ENCODE measurements at places on chromosomes 4 and X. TPM values are rescaled to one million over a fixed set of nuclear protein-coding genes. Genes with fewer than 3 reads are reported as not detected.

DNA sequence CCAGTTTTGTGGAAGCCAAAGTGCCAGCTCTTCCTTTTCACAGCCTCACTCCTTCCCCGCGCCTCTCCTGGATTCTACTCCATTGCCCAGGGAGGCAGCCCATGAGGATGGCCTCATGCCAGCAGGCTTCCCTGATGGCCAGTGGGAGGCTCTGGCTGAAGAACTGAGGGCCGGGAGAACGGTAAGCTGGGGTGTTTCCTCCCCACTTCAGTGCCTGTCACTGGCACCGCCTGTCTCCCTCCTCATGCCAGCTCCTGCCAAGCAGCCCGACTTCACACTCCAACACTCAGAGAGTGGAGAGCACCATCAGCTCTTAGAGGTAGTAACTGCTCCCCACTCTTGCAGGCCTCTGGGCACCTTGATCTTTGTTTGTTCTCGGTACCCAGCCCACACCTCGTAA lies 46.9 kb upstream of the STIM2 start:
- no peak for DNase-seq

DNA sequence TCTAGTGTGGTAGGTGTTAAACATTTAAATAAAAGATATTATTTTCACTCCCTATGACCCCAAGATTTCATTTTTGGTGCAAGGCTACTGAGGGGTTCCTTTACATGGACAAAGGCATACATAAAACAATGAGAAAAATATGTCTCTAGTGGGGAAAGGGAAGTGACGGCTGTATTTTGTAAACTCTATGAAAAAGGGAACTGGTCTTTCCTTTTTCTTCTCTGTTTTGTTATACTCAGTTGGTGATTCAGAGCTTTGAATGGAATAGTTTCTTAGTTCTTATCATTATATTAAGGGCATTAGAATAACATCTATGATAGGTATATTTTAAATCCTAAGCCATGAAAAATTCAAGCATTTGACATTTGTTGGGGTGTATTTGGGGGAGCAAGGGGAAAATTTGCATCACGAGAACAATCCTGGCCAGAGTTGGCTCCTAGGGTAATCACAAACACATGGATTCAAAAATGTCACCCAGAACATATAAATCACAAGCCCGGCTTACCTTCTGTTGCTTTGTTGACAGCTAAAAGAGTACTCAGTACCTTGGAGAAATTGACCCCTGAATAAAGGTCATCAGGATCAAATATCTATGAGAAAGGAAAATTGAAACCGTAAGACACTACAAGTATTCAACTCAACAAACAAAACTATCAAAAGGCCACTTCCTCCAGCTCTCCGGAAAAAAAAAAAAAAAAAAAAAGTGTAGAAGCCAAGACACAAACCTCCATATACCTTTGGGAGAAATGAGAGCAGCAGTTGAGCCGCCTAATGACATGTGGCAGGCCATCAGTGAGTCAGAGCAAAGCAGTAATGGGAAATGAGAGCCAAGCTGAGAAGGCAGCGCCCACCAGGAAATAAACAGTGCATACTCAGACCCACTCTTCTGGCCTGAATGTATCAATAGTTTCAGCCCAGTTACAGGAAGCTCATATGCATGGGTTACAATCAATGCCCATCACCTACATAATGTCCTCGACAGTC lies 33.4 kb downstream of the ARHGEF6 start:
- no peak for DNase-seq

- no peak for DNase-seq
These were observed at the start of gene GDPD2 for GRCh38 chrX:70422851-70423341. Gene GDPD2, plus strand, starts transcription at chrX:70423314. Its CDS starts 1,671 bp downstream, at chrX:70424985.

DNA sequence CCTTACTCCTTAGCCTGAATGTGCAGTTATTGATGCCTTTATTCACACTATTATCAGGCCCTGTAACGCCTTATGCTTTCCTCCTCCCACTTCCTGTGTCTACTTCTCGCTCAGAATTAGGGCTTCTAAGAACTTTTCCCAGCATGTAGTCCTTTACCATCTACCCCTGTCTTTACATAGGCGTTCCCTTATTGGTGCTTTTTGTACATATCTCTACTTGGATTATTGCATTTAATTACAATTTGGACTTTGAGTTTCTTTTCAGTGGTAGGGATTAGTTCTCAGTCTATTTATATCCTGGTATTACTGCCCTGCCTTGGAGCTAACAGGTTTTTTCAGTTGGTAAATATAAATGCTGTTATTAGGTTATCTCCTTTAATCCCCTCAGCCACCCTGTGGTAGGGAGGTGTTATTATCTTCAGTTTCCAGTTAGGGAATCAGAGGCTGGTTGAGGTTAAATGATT lies 84.0 kb downstream of the RBPJ start:
- DNase-seq, result no peak

DNA sequence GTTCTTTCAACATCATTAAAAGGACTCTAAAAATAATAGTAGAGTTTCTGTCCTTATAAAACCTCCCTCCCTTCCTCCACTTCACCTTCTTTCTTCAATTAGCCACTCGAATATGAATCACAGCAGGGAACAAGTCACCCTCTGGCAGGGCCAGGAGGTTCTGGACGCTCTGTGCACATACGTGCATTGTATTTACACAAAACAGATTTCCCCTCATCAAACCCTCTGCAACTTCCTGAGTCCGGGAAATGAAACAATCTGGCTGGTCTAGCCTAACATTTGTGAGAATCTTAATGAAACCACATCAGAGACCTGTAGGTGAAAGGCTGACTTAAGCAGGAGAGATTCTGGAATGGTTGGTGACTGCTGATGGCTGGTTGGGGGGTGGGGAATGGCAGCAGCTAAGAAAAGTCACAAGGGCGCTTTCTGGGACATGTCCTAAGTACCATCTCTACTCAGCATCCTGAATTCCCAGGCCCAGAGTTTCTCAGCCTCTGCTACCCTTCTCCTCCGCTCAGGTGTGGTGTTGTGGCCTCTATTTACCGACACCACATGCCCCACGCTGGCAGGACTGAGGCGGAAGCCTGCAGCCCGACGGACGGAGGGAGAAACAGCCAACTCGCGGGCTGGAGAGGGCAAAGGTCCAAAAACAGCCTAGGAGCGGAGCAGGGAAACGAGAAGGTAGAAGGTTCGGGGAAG lies 1.0 kb downstream of the ZDHHC9 start:
- no peak for DNase-seq

- no peak for DNase-seq
These were observed 772.9 kb upstream of the SLIT2 start for GRCh38 chr4:19478791-19479190.

DNA sequence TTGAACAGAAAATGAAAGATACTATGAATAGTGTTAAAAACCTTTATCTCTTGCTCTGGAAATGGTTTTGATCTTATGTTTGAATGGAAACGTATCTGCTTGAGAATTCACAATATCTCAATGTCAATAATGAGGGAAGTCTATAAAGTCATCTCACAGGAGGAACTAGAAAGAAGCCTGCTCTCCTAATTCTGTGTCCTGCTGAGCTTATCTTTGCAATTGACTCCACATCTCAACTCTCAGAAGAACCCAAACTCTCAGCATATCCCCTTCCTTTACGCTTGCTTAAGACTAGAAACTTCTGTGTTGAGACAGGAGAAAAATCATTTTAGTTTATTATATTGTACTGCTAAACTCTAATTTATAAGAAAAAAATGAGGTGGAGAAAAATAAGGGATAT lies 8.3 kb upstream of the PF4V1 start:
- DNase-seq, result no peak

GRCh38 chr4:8211737-8212581 lies 12.9 kb downstream of the SH3TC1 start:
- no peak for DNase-seq

DNA sequence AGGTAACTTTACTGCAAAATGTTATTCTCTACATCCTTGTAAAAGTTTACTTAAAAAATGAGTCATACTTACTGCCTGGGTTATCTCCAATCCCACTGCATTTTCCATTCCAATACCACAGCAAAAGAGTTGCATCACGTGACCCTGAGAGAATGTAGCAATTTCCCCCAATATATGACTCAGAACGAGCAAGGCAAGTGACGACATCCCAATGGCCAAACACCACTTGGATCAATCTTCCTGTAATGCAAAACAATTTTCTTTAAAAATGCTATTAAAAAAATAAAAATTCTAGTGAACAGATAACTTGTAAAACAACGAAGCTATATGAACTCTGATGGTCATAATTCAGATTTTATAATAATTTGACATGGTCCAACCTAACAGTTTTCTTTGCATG lies 224.3 kb downstream of the DCLK2 start:
- peak; percentile 64 for DNase-seq

DNA sequence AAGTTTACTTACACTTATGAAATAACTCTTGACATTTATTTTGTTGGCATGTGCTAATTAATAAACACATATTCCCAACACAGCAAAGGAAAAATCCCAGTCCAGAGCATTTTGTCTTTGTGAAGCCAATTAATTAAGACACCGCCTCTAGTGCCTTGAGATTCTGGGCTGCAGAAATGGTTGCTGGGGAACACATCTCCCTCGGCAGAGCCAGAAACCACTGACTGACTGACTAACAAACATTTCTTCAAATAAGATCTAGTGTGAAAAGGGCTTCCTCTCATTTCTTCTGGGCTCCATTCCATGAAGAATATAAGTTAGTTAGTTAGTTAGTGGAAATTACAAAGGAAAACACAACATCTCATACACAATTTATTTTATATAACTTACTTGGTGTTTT lies 28.4 kb upstream of the NAP1L5 start:
- no peak for DNase-seq

DNA sequence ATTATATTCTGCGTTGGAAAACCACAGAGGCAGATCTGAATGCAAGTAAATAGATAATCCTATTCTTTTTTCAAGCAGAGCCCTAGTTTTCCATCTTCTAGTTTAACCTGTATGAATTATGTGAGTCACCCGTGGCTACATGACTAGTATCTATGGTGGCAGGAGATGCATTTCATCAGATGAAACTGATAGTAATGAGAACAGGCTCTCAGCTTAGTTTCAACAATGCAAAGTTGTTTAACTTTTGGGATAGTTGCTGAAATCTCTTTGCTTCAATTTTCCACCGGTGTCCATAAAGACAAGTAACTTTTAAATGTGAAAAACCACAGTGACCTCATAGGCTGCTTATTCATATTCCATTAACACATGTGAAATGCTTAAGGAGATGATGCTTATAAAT lies 1317.4 kb upstream of the TENM3 start:
- no peak for DNase-seq

- DNase-seq, result no peak
These were observed 24.9 kb upstream of the DCHS2 start for GRCh38 chr4:154516318-154517029.

GRCh38 chr4:92618968-92619367 lies 315.2 kb downstream of the GRID2 start:
- DNase-seq, result peak; percentile 4

DNA sequence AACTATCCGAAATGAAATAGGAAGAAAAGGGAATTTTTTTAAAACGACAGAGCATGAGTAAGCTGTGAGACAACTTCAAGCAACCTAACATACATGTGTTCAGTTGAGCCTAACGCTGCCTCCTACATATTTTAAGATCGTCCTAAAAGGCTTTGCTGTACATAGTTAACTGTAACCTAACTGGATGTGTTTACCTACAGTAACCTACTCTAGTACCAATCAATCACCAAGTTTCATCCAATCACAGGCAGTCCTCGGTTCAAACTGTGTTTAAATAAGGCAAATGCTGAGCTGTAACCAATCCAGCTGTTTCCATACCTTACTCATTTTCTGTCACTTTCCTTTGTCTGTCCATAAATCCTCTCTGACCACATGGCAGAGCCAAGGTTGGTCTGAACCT lies 17.1 kb downstream of the RCHY1 start:
- DNase-seq, result no peak

DNA sequence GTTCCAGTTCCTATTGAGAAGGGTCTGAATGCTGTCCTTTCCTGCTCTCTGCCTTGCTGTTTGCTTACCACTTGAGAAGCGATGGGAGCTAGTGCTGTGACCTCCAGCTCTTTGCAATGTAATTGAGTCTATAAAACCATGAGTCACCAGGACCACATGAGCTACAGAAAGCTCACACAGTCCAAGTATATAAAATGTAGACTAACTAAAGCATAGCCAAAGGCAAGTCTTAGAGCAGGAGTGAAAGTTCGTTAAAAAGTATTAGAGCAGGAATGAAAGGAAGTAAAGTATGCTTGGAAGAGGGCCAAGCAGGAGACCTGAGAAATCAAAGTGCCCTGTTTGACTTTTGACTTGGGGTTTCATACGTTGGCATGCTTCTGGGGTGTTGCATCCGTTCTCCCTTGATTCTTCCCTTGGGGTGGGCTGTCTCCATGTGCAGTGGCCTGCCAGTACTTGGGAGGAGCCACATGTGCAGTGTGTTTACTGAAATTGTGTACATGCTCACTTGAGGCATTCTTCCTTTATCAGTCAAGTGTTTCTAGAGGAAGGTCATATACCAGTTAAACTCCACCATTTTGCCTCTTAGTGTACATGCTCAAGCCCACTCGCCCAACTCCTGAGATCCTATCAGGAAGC lies 71.3 kb upstream of the KIT start:
- peak; percentile 4 for DNase-seq

DNA sequence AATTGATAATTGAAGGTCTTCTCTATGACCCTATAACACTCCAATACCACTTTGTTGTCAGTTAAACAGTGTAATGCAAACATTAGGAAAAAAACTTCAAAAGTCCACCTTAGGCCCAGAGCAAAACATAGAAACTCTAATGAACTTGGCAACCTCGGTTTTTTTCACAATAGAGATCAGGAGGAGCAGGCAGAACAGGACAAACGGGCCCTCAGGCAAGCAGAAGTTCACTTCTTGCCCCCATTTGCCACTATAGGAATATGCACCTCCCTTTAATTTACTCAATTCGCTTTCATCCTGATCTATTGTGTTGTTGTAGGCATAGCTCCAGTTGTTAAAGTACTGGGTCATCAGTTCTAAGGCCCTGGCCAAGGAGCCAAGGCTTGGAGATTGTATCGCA lies 18.2 kb downstream of the ACOX3 start:
- no peak for DNase-seq

DNA sequence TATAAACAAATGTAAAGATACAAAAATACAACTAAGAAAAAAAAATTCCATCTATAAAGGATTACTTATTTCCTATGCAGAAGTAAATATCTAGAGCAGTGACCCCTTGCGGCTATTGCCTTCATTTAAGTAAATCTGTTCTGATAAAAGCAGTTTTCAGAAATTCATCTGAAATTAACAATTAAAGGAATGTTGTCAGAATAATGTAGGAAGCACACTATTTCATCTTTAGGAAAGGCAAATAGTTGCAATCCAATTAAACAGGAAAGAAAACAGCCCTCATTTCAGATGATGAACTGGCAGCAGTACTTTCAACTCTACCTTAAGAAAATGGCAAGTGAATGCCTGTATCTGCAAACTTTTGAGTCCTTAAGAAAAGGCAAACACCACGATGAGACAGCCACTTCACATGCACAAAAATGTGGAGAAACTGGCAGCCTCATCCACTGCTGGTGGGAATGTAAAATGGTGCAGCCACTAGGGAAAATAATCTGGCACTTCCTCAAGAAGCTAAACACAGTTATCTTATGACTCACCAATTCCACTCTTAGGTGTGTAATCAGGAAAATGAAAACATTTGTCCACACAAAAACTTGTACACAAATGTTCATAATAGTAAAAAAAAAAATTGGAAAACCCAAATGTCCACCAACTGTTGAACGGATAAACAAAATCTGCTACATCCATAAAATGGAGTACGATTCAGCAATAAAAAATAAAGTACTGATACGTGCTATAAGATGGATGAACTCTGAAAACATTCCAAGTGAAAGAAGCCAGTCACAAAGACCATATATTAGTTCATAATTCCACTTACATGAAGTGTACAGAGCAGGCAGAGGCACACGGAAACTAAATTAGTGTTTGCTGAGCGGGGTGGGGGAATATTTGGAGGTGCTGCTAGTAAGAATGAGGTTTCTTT lies 2.0 kb upstream of the THAP9 start:
- DNase-seq, result peak; percentile 59

The IL13RA2 gene
- not detected for polyA plus RNA-seq

The DNAJB14 gene
- polyA plus RNA-seq, result 33.6 TPM

The CPE gene
- polyA plus RNA-seq, result 1.9 TPM

The F8 gene
- 4.3 TPM for polyA plus RNA-seq

The SUPT20HL2 gene
- polyA plus RNA-seq, result not detected
